ENCODE measurements at places on chromosomes 7 and 10. TPM values are rescaled to one million over a fixed set of nuclear protein-coding genes. Genes with fewer than 3 reads are reported as not detected.

- DNase-seq, result no peak
Measured at GRCh38 chr7:105612806-105613205, 31.5 kb upstream of the EFCAB10 start.

DNA sequence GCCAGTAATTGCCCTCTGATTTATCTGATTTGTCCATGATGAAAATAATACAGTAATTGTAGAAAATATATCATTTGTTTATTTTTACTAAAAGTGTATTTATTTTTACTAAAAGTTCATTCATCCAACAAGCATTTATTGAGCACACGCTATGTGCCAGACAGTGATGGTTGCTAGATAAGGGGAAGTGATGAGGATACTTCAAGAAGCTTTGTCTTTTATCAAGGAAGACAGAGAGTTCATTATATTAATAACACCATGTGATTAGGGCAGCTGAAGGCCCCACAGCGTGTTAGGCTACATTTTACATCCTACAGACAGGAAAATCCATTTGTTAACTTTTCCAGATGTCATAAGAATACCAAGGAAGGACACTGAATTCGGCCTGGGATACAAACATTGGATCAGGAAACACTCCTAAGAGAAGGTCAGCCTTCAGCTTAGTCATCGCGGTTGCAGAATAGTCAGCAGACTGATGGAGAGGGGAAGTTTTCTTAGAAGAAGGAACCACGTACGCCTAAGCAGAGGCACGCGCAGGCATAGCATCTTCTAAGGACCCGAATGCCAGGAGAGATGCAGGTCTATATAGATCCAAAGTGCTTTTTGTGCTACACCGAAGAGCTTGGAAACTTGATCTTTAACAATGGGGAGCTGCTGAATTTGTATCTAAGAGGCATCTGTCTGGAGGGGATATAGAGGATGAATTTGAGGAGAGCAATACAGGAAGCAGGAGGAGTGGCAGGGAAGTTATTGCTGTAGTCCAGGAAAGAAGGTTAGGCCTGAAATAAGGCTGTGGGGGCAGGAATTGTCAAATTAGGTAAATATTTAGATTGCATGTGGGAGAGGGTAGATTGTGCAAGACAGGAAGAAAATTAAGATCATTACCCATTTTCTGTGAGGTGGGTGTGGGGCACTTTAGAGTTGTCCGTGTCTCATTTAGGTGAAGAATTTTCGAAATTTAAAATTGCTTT, 85.7 kb downstream of the LRGUK start:
- no peak for DNase-seq

DNA sequence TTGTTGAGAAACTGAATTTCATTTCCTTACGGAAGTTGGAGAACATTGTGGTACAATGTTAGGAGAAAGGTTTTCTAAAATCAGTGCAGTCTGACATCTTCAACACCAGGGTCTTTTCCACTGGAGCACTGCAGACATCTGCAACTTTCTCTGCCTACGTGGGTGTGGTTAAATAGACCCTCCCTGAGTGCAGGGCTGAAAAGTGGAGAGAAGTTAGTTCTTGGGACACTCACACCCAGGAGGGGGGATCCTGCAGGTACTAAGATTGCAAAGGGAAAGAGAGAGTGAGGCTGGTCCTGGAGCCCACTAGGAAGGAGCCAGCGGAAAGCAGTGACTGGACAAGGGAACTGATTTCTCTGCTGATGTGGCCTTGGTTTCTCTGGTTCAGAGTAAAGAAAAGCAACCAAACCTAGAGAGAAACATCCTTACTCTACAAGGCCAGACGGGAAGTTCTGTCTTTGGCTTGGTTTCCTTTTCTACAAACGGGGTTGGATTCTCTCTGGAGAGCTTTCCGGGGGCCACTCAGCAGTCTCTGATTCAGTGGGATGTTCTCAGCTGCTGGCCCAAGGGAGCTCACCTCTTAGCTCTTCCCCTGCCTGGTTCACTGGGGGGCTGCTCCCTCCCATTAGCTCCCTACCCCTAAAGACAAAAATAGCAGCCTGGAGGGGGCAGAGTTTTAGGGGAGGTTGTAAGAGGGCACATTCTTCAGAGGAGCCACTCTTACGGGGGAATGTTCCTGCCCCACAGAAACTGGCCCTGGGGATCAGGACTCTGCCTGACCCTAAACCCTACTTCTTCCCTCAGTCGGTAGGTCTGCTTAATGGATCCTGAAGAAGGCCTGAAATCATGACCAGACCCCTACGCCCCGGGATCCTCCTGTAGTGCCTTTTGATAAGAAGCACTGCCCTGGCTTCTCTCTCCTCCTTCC, 2.7 kb downstream of the UPP1 start:
- DNase-seq, result no peak

DNA sequence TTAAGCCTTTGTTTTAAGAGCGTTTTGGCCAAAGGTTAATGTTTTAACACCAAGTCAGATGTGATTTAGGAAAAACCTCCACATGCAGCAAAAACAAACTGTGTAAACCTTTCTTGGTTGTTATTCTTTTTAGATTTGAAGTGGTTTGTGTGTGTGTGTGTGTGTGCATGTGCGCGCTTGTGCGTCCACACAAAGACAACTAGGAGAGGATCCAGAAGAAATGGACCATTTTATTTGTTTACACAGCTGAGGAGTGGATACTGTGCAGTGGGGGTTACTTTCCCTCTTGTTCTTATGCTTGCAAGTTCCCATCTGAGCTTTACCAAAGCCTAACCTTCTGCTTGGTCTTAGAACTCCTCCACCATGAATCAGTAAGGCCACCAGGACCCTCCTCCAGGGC, 20.0 kb downstream of the TCF7L2 start:
- no peak for DNase-seq

- peak; percentile 67 for DNase-seq
Measured at GRCh38 chr7:55552320-55553023, 19.8 kb downstream of the VOPP1 start.

The CALML5 gene
- not detected for total RNA-seq

All from mucosa of gallbladder (tissue), 1 donor.